ENCODE measurements at places on chromosomes 12 and 14.

DNA sequence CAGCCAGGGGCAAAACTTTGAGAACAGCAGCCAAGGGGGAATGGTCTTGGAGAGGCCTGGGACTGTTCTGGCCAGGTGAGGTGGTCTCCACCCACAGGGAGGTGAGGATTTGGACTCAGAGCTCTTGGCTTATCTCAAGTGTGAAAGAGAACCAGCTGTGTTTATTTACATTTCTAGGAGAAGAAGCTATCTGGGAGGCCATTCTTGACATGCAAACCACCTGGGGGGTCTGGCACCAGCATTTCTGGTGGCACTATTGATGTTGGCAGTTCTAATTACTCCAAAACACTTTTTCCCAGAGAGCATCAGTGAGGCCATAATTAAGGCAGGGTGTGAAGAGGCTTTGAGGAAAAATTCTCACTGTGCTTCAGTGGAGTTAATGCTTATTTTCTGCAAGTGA, 95.1 kb downstream of the CAND1 start:
- no peak for DNase-seq

GRCh38 chr14:80095623-80096022, 115.7 kb downstream of the DIO2 start:
- no peak for DNase-seq

DNA sequence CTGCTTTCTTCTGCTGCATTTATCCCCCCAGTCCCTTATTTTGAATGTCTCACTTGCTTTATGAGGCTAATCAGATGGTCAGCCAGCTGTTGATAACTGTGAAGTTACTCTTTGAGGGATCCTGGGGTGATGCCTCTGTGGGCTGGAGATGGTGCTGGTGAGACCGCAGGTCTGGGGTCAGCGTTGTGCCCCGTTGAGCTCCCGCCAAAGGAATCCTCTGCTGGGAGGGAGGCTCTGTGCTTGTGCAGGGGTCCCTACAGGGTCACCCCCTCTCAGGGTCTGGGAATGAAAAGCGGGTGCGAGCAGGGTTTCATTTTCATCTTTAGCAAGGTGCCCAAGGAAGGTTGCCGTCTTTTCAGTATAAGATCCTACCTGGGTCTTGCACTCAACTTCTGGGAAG, 161.2 kb upstream of the RTL1 start:
- DNase-seq, result no peak

- DNase-seq, result no peak
These were observed 21.4 kb upstream of the TMTC2 start for GRCh38 chr12:82665142-82665923.

DNA sequence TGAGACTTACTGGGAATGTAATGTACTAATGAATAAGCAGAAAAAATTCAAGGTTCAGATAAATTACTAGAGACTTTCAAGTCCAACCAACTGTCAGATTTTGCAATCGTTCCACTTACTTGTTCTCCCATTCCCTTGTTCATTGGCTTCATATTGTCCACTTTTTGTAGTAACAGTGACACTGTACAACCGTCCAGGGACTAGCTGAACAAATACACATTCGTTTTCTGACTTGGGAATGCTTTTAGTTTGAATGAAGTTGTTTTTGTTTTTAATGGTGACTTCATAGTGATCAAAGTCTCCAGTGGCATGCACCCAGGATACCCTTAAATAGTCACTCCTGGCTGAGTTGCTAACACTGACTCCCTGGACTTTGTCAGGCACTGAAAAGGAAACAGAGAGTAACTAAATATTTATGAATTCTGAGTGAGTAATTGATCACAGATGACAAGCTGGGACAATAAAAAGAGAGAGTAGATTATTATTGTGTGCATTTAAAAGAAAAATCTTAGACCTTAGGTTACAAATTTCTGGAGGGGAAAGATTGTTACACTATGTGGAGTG, 65.4 kb downstream of the PTPRB start:
- DNase-seq, result no peak

GRCh38 chr12:122079033-122079531, 526 bp downstream of the MLXIP start:
- no peak for DNase-seq

All from Panc1 (cell line).